ENCODE measurements at places on chromosomes 6 and 20.

GRCh38 chr6:56582236-56582635 lies 60.5 kb downstream of the DST start:
- no peak for DNase-seq

GRCh38 chr20:57777911-57778310 lies 68.1 kb upstream of the PMEPA1 start:
- DNase-seq = no peak

DNA sequence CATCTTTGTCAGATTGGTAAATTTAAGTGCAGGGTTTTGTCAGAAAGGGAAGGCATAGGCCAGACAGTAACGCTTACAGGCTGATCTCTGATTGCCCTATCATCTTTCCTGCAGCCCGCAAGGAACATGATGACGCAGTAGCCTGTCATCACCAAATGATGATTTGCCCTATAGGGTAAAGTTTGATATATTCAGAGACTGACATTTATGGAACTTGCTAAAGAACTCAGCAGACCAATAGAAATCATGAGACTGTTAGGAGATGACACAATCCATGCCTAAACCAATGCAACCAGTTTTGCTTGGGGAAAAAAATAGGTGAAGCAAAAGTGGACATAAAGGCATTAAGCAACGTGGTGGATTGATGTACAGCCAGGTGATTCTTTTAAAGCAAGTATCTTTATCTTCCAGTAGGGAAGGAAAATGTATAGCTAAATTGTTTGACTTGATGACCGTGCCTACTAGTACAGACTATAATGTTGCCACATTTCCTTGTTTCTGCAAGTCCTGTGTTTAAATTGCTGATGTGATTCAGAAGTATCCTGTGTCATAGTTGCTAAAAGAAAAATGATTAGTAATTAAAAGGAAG lies 2.4 kb downstream of the NUS1 start:
- no peak for DNase-seq

GRCh38 chr6:36627801-36628246 lies 33.7 kb downstream of the SRSF3 start:
- peak; percentile 56 for DNase-seq

- DNase-seq = no peak
These were observed 60.7 kb upstream of the TULP4 start for GRCh38 chr6:158251565-158251964.

DNA sequence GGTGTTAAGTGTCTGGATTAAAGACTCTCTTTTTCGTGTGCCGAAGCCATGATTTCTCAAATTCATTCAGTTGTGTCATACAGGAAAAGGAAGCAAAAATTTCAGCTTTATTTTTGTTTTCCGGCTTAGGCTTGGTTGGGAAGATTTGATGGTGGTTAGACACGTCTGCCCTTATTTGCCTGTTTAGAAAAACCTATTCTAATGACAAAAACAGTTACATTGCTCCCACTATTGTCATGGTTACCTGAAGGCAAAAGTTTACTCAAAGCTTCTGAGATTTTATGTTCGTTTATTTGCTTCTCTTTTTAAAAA lies 982 bp downstream of the DNAJC5 start:
- peak; percentile 25 for DNase-seq

DNA sequence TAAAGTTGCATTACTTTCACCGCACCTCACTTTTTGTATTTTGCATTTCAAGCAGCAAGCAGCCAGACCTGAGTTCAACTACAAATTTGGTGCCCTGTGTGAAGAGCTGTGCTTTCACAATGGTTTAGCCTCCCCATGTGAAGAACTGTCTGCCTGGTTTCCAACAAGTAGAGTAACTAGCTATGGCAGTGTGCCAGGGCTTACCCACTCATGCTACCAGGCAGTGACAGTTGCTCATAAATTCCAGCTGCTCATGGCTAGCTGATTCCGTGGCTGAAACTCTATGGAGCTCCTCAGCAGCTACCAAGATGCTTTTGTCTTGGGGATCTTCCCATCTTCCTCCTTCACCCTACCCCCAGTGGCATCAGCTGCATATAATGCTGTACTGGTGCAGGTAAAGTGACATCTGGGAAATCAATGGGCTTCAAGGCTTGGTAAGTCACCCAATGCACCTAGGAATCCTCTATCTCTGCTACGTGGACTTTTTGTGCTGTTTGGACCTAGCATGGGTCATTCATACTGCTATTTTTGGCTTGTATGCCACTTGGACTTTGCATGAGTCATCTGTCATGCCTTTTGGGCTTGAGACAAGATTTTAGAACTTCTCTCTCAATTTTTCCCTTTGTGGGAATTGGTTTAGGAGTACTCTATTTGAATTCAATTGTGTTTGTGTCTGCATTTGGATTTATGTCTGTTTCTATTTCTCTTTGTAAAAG lies 176.5 kb upstream of the GJE1 start:
- DNase-seq = no peak
